ENCODE measurements at places on chromosomes 12 and 14.

DNA sequence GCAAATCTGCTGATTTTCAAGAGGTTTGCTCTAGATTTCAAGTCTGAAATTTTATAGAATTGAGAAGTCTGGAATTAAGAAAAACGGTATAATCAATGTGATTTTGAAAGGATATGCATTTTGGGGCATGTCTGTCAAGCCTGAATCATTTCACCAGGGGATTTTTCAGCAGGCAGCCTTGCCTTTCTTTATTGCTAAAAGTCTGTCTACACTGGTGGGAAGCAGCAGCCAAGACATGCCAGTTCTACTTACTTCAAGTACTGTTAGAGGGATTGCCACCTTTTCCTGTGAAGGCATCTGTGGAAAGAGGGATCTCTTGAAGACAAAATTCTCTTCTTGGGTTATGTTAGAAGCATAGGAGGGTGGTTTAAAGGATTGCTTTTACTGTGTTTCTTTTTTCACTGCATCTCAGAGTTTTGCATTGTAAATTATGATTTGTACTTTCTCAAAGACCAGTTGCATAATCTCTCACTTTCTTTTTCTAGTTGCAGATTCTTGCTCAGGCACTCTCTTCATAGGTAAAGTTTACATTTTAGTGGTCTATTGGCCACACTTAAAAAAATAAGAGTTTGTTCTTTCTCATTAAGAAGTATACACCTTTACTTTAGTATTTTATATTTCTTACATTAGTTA is 837.0 kb downstream of the GALC start:
- no peak for DNase-seq

- DNase-seq = no peak
Observed at GRCh38 chr14:92437309-92437708, 76.3 kb upstream of the RIN3 start.

- DNase-seq = no peak
Observed at GRCh38 chr12:24198070-24198469, 248.6 kb upstream of the SOX5 start.

DNA sequence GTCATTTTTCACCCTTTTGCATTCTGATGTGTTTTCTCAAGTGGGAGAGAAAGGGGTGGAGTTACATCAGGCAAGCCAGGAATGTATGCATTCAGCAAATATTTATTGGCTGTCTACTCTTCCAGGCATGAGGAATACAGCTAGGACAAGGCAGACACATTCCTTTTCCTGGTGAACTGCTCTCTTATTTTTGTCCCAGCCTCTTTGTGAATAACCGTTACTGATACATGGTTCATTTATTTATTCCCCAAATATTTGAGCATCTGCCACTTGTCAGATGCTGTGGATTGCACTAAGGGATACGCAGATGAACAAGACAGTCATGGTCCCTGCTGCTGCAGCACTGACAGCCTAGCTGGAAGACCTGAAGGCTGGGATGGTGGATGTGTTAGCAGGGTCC is 6.1 kb downstream of the PELI2 start:
- no peak for DNase-seq

DNA sequence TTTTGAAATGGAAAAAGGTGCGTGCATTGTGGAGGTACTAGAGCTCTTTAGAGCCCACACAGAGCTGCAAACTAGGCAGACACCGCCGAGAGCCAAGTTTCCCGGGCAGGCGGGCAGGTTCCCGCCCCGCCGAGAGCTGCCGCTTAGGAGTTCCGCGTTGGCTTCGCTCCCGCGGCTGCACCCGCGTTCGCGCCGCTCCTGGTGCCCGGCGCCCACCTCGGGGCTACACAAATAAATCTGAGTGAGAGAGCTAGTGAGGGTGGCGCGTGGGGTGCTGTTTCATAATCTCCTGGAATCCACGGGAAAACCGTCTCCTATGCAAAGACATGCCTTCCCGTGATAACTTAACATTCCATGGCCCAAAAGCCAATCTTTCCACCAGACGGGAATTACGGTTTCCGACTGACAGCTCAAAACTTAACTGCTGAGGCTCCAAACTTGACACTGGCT is 645 bp downstream of the KITLG start:
- peak; percentile 51 for DNase-seq

GRCh38 chr12:3381059-3382047 is 109.7 kb upstream of the PRMT8 start:
- no peak for DNase-seq

GRCh38 chr12:130116791-130117190 is 45.5 kb upstream of the FZD10 start:
- DNase-seq = no peak

DNA sequence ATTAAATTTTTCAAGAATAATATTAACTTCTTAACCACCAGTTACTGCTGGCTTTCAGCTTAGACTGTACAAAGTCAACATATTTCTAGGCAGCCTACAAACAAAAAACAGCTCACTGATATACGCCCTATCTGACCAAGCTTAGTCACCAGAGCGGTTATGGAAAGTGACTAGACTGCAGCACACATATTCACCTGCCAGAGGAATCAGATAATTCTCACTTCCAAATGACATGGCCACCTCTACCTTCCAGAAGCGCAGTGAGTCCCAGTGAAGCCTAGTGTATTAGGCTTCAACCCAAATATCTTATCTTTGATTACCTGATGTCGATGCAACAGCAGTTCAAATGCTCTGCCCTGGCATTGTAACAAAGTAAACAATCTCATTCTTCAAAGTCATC is 8.5 kb downstream of the STXBP6 start:
- DNase-seq = no peak

- DNase-seq = no peak
Observed at GRCh38 chr12:98818239-98818638, 173.1 kb downstream of the APAF1 start.

- no peak for DNase-seq
Observed at GRCh38 chr14:88947646-88948598, 123.5 kb downstream of the TTC8 start.

DNA sequence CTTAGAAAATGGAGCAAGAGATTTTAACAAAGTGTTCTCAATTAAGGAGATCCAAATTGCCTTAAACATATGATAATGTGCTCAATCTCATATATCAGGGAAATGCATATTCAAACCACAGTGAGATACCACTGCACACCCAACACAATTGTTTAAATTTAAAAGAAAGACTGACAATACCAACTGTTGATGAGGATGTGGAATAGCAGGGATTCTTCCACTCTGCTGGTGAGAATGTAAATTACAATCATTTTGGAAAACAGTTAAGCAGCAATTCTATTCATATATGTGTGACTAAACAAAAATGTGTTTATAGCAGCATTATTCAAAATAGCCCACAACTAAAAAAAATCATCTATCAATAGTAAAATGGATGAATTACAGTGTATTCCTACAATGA is 144.2 kb downstream of the KICS2 start:
- DNase-seq = peak; percentile 34

GRCh38 chr12:3572560-3572959 is 81.6 kb downstream of the PRMT8 start:
- DNase-seq = no peak

DNA sequence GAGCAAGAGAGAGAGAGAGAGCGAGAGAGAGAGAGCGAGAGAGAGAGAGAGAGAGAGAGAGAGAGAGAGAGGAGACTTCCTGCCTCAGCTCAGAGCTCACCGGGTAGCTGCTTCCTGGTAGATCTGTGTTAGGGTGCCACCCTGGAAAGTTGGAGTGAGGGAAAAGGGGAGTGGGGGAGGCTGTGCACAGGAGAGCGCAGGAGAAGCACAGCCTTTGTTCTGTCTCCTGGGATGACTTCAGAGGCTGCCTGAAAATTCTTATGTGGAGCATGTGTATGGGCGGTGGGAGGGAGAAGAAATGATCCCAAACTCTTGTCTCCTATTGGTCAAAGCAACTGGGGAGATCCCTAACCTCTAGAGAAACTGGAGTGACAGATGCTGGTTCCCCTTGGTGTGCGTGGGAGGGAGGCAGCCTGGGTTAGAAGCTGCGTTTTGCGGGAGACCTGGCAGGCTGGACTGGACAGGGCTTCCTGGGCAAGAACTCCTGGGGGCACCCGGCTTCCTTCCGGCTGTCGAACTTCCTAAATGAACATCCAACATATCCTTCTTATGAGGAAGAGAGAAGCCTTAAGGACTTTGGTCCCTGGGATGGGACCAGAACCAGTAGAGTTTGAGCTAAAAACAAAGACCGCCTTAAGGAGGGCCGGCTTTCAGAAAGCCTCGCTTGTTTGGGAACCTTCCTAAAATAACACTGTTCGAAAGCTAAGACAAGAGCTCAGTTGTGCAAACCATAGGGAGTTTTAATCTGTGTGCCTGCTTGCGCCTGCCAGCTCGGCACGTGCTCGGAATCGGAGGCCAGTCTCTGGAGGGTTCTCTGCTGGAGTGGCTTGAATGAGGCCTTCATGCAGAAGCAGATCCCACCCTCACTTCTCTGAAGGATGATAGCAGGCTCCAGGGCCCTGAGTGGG is 30.4 kb upstream of the BEGAIN start:
- DNase-seq = no peak

DNA sequence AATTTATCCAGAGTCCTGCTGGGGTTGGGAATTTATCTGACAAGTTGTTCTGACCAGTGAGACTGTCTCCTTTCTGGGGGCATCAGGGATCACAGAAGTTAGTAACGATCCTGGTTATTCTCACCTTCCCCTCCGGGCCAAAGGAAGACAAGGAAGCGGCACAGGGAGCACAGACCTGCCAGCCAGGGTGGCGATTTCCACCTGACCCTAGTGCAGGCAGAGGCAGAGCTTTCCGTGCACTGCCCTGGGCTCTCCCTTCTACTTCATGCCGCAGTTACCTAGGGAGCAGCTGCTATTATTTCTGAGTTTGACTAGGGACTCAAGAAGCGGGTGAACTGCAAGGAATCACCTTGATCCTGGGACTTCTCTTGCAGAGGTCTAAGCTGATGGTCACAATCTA is 7.4 kb downstream of the TMEM106C start:
- DNase-seq = no peak

- DNase-seq = peak; percentile 76
Observed at GRCh38 chr14:60164712-60165546, at the start of gene DHRS7. DHRS7 (minus strand) TSS chr14:60165398; CDS start chr14:60165309, 89 bp downstream.

DNA sequence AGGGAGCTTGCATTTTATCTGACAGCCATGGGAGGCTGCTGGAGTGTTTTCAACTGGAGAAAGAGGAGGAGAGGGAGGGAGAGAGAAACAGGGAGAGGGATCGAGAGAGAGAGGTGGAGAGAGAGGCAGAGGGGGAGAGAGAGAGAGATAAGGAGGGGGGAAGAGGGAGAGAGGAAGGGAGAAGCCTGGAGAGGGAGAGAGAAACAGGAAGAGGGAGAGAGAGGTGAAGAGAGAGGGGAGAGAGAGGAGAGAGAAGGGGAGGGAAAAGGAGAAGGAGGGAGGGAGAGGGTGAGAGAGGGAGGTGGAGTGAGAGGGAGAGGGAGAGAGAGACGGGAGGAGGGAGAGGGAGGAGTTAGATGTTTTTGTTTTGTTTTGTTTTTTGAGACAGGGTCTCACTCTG is 45.6 kb downstream of the DNAH10 start:
- no peak for DNase-seq

DNA sequence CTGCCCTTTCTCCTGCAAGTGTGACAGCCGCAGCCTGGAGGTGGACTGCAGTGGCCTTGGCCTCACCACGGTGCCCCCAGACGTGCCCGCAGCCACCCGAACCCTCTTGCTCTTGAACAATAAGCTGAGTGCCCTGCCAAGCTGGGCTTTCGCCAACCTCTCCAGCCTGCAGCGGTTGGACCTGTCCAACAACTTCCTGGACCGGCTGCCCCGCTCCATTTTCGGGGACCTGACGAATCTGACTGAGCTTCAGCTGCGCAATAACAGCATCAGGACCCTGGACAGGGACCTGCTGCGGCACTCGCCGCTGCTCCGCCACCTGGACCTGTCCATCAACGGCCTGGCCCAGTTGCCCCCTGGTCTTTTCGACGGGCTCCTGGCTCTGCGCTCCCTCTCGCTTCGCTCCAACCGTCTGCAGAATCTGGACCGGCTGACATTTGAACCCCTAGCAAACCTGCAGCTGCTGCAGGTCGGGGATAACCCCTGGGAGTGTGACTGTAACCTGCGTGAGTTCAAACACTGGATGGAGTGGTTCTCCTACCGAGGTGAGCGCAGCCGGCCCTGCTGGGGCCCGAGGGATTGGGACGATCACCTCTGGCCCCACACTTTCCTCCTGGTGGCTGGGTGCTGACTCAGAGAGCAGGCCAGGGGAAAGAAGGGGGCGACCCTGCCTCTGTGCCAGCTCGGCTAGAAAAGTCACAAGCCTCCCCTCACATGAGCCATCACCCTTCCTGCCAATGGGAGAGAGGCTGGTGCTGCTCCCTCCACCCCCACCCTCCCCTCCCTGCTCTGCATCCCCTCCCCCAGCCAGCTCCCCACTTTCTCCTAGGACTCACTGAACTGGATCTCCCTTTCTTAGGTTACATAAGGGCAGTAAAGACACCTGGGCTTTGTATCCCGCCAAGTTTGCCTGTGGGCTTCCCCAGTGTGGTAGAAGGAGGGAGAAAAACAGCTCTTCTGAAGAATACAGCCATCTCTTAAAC is 10.9 kb downstream of the LRTM2 start:
- DNase-seq = peak; percentile 28

DNA sequence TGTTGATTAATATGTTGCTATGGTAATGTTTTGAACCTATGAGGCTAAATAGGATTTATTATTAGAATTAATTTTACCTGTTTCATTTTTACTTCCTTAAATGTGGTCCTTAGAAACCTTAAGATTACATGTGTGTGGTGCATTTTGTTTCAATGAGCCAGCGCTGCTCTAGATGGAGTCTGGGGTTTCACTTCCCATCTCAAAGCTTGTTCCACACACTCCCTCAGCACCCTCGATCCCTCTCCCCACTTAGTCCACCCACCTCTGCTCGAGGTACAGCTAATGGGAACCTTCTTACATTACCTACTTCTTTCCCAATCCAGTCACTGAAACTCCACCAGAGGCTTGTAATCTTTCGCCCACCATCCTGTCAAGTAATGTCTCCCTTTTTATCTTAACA is 205.2 kb downstream of the PAX9 start:
- no peak for DNase-seq

- no peak for DNase-seq
Observed at GRCh38 chr12:851343-851742, 98.2 kb downstream of the RAD52 start.

- DNase-seq = no peak
Observed at GRCh38 chr12:74725154-74725553, 187.5 kb downstream of the ATXN7L3B start.

DNA sequence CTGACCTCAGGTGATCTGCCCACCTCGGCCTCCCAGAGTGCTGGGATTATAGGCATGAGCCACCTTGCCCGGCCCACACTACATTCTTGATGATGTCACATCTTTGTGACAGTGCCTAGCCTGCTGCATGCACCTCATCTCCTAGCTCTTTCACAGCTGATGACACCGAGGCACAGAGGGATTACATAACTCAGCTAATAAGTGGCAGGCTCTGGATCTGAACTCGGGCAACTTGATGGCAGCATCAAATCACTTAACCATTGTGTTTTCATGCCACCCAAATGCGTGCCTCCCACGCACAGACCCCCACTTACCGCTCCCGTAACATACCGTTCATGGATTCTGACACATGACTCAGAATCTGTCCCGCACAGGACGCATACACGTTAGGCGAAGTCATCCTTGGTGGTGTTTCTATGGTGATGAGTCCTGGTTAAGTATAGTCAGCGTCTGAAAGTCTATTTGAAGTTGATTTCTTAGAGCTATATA is 7.4 kb downstream of the TMEM120B start:
- DNase-seq = no peak
